ENCODE measurements at places on chromosomes 6 and 20.

DNA sequence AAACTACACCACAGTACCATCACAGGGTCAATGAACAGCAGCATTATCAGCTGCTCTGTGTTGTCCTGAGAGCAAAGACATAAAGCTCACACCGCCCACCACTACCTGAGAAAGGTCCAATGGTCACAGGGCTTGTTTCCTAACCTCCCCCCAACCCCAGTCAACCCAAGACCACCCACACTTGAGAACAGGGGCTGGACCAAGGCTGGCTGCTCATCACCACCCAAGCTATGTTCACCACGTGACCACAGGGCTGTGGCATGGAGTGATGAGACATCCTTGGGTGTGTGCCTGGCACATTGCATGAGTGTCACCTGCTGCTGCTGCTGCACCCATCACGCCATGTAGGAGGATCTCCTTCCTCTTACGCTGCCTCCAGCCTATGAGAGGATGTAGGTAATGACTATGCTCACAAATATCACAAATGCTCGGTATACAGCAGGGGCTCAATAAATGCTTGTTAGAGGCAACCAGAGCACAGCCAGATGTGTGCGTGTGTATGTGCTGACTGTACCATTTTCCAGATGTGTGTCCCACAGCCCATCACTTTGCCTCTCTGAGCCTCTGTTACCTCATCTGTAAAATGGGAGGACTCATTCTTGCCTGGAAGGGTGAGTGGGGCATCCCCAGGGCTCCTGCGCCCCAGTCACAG is 23.3 kb upstream of the SIRPA start:
- no peak for DNase-seq

- no peak for DNase-seq
These were observed 177.1 kb downstream of the MRPL14 start for GRCh38 chr6:43950051-43950605.

GRCh38 chr20:60214901-60215815 is 256.9 kb downstream of the CDH26 start:
- DNase-seq, result no peak

DNA sequence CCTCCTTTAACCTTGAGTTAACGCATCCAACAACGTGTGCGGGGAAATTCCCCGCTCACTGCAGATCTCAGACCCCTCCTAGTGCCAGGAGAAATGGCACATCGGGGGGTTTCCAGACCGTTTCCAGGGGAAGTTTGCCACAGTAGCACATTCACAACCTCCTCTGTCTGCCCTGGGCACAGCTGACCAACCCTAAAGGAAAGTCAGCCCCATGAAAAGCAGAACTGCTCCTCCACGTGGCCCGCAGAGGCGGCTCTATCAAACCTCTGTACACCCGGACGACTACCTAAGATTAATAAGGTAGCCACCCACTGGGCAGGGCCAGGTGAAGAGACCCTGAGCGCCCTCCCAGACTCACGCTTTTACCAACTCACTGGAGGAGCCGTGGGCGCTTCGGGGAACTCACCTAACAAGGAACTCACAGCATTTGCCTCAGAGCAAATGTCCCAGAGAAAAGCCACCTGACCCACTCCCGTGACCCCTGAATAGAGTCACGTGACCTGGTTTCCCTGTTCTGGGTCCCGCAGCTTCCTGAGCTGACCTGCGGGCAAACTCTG is 93.1 kb downstream of the PRND start:
- no peak for DNase-seq

DNA sequence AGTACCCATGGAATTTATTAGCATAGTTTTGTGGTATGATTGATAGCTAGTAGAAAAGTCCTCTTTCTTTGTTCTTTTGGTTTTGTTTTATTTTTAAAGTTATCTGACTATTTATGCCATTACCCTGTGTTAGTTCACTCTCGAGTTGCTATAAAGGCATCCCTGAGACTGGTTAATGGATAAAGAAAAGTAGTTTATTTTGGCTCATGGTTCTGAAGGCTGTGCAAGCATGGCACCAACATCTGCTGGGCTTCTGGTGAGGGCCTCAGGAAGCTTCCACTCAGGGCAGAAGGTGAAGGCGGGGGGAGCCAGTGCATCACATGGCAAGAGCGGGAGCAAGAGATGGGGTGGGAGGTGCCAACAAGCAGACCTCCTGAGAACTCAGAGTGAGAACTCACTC is 166.5 kb downstream of the MTHFD1L start:
- no peak for DNase-seq

DNA sequence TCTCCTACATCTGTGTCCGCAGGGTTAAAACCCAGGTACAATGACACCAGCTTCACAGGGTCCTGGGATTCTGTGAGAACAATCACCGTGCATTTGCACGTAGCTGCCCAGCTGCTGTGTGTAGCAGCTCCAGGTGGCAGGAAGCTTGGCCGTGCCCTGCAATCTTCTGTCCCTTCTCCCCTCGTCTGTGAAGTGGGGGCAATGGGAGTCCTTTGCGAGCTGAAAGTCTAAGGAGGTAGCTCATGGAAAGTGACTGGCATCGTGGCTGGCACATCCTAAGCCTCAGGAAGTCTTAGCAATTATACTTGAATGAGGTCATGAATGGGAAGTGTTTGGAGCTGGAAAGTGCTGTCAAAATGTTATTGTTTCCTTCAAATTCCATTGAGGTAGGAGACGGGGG is 137.1 kb downstream of the SMOC2 start:
- no peak for DNase-seq

DNA sequence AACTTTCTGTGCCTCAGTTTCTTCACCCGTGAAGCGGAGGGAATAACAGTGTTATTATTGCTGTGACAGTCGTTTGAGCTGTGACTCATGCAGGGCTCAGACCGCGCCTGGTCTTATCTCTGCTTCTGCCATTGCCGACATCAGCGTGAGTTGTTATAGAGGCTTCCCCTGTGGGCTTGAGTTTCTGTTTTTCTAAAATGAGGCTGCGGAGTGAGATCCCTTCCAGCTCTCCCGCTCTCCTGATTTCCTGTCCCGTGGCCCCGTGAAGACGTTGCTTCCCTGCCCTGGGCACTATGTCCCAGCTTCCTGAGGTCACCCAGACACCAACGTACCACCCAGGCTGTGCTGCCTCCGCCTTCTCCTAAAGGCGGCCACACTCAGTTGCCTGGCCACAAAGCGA is 278.5 kb downstream of the BMP7 start:
- DNase-seq, result no peak

- no peak for DNase-seq
These were observed 64.9 kb downstream of the FNDC1 start for GRCh38 chr6:159234102-159234553.

DNA sequence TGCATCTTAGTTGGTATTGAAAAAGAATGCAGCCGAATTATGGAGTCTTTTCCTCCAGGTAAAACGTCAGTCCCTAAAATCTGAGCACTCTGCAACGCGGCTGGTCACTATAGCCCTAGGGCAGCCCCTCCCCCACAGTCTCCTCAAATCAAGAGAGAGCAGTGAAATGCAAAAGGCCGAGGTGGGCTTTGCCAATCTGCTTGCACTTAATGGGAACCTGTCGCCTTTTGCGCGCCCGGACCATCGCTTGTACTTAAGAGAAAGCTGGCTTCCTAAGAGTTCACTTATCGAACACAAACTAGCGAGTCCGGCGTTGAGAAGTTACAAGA is 447 bp downstream of the MCM3 start:
- peak; percentile 77 for DNase-seq

- DNase-seq, result no peak
These were observed 25.6 kb upstream of the ENPP4 start for GRCh38 chr6:46104209-46104608.

GRCh38 chr6:37630281-37630799 is 67.3 kb downstream of the MDGA1 start:
- DNase-seq, result no peak

DNA sequence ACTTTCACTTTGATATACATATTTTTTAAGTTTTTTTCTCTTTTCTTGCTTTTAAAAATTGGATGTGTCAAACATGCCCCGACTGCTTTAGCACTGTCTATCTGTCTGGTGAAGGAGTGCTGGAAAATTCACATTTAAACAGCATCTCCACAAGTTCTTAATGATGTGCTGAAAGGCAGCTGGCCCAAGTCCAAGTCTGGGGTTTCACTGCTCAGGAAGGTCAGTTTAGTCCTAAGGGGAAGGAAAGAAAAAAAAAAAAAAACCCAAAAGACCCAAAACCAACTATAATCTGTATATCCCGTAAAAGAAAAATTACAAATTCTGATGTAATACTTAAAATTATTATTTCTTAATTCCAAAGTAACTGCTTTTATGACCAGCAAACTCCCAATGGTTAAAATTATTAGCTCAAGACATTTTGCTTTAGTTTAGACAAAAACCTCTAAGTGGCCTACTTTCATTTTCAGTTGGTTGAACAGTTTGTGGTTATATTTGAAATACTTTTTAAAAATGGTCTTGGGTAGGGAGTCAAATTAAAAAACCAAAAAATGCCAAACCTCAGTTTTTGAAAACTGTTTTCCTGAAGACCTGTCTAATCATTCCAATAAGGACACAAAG is 79.5 kb upstream of the PREP start:
- no peak for DNase-seq

DNA sequence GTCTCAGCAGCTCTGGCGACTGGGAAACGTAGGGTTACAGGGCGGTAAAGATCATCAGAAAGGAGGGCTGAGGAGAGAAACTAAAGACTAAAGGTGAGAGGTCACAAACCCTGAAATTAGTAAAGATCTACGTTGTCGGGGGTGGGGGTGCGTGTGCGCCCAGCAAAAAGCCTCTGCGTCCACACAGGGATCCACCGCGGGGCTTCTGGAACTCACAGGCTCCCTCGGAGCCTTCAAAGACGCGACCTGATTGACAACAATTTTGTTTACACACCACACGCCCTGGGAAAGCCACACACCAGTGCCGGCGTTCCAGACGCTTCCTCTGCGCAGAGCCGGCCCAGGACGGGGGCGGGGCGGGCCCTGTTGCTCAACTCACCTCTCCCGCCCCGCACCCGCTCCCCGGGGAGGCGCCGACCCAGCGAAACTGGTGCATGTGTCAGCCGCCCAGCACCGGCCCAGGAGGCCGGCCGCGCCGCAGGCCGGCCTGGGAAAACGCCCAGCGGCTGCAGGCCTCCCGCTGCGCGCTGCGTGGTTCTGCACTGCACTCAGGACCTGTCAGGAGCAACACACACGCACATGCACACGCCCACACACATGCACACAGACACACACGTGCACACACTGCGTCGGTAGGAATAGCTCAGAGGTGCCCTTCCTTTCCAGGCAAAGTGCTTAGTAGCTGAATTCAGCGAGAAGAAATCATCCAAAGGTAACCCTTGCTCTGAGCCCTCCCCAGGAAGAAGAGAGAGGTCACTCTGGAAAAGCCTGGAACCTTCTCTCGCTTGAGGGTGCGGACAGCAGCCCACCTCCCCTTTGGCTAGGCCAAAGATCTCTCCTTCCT is 57.2 kb upstream of the ARID1B start:
- DNase-seq, result no peak

DNA sequence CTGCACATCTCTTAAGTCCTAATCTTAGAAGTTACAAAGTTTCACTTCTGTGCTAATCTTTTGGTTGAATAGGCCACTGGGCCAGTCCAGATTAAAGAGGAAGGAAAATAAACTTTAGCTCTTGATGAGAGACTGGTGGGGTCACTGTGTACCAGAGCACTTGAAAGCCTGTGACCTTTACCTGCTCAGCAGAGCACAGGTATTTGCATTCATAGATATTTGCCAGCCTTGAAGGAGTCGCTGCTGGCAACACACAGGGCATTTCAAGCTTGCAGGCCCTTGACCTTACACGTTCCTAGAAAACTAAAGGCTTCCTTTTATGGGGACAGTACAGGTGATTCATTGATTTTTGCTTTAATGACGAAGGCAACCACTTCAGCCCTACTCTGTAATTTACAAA is 108.4 kb upstream of the SLC22A23 start:
- no peak for DNase-seq

Measured in NCI-H748 treated with DMSO at 0.1 percent for 48 hours (cell line).